NCI-H1436 treated with DMSO at 0.1 percent for 48 hours (cell line): ENCODE measurements at places on chromosomes 7 and 10.

GRCh38 chr10:29736366-29737073 lies 101.7 kb upstream of the SVIL start:
- no peak for DNase-seq

DNA sequence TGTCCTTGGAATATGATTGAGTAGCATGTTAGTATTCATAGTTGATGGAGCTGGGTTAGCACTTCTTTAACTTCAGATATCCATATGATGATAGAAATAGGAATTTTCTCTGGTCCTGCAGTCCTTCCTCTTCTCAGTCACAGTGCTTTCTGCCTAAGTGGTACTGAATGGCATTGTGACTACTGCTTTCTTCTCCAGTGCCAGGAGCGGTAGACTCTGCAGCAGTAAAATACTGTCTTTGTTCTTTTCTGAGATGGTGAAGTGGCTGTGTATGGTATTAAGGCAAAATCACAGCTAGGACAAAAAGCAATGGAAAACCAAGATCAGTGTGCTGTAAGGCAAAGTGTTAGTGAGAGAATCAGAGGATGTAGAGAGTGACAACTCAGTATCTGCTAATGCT lies 46.6 kb downstream of the C1GALT1 start:
- DNase-seq, result no peak

- no peak for DNase-seq
Observed at GRCh38 chr7:91847876-91848588, 32.5 kb downstream of the MTERF1 start.

GRCh38 chr10:44908066-44908749 lies 2.9 kb upstream of the TMEM72 start:
- peak; percentile 22 for DNase-seq

- no peak for DNase-seq
Observed at GRCh38 chr10:92756201-92757065, 66.7 kb downstream of the HHEX start.

GRCh38 chr7:129851809-129852208 lies 101.0 kb downstream of the UBE2H start:
- DNase-seq, result no peak

- no peak for DNase-seq
Observed at GRCh38 chr10:73522263-73522662, 26.4 kb upstream of the PPP3CB start.

GRCh38 chr10:77313066-77313750 lies 324.4 kb downstream of the KCNMA1 start:
- no peak for DNase-seq

DNA sequence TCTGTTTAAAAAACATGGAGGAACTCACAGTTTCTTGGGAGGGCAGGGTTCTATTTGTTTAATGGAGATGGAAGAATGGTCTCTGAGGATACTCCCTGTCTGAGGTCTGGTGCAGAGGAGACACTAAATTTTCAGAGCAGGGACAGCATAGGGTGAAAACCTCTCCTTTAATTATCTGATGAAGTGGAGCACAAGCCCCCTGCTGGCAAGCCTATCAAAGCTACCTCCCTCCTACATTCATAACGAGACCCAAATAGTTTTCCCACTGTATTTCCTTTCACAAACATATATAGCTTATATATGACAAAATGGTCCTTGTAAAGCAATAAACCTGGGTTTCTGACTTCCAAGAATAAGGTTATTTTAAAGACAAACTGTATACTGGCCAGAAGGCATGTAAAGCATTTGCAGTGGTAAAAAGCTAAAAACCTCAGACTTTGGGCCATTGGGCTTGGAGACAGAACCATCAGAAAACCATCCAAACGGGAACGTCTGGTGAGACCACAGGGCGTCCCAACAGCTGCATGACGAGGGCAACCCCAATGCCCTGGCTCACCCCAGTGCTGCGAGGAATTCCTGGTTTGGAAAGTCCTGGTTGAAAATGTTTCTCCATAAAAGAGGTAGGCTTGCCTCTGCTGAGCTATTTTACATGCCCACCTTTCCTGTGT lies 201.3 kb downstream of the FANK1 start:
- no peak for DNase-seq

GRCh38 chr7:28954471-28954870 lies 3.7 kb downstream of the TRIL start:
- no peak for DNase-seq

GRCh38 chr10:17918187-17918903 lies 33.4 kb upstream of the SLC39A12 start:
- DNase-seq, result no peak

GRCh38 chr10:125662584-125662983 lies 20.4 kb downstream of the TEX36 start:
- no peak for DNase-seq

- no peak for DNase-seq
Observed at GRCh38 chr10:82160307-82160706, 285.3 kb downstream of the NRG3 start.

- DNase-seq, result no peak
Observed at GRCh38 chr7:138328215-138328614, 131.8 kb upstream of the TRIM24 start.

DNA sequence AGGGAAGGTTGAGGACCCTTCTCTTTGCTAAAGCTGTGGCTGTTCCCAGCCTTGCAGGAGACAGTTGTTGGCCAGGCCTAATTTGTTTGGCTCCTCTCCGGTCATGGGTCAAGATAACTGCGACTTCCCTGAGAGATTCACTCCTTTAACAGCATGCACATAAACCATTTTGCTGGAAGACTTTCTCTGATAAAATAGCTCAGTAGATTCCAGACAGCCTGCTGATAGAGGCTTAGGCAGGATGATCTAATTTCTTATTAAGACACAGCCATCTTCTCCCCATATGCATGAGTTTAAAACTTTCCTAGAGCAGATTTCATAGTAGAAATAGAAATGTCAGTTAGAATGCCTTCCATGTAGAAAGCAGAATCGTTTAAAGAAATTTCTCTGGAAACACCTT lies 181.9 kb downstream of the WNT2 start:
- DNase-seq, result no peak
